ENCODE measurements at places on chromosomes 13 and 19.

DNA sequence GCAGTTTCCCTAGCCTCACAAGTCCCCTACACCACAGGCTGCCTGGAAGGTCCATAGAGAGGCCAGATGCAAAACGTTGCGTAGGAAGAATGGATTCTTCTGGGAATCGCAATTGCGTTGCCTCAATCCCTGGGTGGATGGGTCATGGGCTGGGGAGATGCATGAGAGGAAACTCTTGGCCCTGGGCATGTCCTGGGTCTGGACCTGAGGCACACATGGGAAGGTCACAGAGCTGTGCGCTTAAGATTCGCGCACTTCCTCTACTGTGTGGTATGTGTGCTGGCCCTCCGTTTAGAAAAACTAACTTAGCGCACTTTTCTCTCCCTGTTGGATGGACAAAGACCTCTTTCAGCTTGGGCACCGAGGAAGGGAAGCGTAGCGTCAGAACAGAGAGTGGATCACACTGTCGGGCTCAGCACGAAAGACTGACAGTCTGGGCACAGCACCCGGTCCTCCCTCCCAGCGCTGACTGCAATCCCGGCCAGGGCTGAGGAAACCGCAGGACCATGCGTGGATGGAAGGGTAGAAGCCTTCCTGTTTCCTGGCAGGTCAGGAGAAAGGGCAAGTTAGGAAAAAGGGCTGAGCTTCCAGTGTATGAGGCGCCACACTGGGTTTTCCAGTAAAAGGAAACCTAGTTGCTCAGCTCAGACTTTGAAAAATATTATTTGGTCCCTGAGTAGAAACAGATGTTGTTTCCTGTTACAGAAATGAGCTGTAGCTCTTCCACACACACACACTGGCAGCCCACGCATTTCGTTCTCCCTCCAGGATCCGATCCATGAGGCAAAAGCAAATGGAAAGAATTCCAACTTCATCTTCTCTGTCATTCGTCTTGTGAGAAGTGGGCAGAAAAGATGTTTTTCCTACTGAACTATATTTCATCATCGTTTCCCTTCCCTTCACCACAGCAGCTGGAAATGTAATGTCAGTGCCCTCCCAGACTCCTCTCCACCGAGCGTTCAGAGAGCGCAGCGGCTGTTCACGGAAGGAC, 86.0 kb downstream of the ING1 start:
- DNase-seq, result no peak

- DNase-seq, result peak; percentile 91
Measured at GRCh38 chr19:29873024-29873800, 61.4 kb downstream of the CCNE1 start.

DNA sequence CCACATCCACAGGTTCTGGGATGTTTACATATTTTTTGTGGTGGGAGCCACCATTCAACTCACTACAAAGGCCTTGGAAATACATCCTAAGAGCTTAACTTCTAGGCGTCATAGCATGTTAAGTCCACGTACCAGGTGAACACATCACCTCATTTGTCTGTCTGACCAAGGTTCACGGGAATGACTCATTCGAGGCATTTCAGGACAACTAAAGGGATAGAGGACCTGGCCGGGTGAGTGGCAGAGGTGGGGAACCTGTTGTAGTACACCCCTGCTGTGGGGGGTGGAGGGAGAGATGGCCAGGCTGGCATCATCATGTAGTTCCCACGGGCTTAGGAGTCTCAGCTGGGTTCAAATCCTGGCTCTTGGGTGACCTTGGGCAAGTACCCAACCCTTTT, 51.5 kb downstream of the BICRA start:
- DNase-seq, result no peak

DNA sequence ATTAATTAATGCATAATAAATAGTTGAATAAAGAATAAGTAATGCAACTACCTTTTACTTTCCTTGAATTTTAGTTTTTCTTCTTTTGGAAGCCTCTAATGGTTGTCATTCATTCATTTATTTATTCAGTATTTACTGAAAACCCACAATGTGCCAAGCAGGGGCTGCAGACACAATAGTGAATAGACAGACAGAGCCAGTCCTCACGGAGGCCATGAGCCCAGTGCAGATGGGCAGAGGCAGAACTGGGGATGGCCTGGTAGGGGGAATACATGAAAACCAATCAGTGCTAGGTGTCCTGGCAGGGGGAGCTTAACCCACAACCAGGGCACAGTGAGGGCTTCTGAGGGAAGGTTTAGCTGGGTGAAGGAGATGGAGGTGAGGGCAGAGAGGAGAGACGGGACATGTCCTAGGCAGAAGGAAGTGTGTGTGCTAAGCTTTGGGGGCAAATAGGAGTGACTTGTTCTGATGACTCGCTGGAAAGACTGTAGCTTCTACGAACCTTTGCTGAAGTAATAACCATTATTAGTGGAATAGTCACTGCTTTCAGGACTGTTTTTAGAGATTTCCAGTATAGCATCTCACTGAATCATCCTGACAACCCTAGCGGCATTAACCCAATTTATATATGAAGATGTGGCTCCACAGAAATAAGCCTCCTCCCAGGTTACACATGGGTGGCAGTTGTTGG, 55.9 kb downstream of the ERCC5 start:
- no peak for DNase-seq

GRCh38 chr19:50459638-50460037, 16.7 kb upstream of the EMC10 start:
- no peak for DNase-seq

- DNase-seq, result no peak
Measured at GRCh38 chr19:6384381-6384780, 8.6 kb downstream of the GTF2F1 start.

GRCh38 chr13:28333204-28333881, 161.6 kb downstream of the FLT1 start:
- DNase-seq, result no peak

DNA sequence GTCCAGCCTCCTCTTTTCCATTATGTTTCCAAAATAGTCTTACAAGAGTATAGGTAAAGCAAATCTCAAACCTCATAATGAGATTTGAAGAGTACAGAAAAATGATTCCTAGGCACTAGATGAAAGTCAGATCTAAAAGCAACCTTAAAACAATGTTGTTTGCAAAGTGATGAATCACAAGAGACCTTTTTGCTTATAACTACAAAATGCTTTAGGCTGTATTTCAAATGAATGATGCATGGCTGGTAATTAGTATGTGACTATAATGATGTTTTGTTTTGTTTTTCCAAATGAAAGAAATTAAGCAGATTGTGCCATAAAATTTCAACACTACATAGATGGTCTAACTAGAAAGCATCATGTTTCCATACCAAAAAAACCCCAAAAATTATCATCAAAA, 272.7 kb downstream of the DIAPH3 start:
- no peak for DNase-seq

DNA sequence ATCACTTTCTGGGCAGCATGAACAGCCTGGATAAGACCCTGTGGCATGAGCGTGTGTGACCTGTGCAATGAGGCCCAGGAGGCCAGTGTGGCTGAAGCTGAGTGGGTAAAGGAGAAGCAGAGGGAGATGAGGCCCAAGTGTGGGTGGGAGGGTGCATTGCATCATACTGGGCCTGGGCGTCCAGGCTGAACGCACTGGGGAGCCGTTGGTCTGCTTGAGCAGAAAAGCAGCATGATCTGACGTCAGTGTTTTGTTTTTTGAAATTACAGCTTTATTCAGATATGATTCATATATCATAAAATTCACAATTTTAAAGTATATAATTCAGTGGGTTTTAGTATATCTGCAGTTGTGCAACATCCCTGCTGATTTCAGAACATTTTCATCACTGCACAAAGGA, 409.7 kb downstream of the HS6ST3 start:
- DNase-seq, result no peak

DNA sequence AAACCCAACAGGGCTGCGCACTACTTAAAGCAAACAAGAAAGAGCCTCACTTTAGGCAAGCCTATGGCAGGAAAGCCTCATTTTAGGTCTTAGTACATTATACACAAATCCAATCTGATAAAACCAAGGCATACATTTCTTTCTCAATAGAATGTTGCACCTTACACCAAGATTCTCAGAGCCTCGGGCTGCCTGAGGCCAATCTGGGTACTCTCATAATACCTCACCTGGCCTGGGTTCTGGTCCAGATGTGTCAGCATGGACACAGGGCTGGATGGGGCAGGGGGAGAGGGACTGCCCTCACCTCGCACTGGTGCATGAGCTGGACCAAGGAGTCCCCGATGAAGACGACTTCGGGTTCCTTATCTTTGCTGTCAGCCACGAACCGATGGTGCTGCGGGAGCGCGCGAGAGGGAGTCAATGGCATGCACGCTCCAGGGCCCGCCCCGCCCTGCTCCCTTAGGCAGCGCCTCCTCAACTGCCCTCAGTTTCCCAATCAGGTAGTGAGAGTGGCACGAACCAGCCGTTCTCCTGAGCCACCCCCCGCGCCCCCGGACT, at the start of gene PRR19:
TSS of gene PRR19 (plus strand) at position 487 of the 558 bp plus-strand sequence. CDS start 7,453 bp downstream, outside the sequence.
- DNase-seq, result peak; percentile 52

- DNase-seq, result no peak
Measured at GRCh38 chr13:104701591-104701990, 1635.4 kb upstream of the SLC10A2 start.

DNA sequence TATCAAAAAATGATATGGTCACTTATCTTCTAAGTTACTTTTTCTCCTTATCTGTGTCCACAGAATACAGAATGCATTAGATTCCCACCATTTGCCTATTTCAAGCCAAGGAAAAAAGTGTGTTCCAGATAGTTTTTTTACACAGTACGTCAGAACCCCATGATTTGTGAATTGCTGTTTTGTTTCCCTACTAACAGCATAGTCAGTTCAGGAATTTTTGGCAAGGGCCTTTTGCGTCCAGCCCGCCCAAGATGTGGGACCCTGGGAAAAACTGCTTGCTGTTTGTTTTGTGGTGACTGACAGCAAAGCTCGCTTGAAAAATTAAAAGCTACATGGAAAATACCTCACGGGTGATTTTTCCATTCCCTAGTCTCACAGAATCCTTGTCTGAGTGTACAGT, 20.4 kb upstream of the FAM216B start:
- no peak for DNase-seq

DNA sequence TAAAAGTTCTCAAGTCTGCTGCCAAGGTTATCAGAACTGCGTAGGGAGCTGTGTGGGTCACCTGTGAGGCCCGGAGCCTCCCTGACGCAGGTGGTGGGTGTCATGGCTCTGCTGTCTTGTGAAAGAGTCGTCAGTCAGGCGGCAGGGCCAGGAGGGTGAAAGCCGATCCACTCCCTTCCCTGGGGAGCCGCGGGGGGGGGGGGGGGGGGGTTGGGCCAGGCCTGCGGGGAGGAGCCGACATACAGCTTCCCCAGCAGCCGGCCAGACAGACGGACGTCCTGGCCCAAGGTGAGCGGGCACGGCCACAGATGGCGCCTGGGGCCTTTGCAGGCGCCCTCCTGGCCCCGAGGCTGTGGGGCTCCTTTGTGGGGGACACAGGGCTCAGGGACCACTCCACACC, 12.4 kb downstream of the SBNO2 start:
- peak; percentile 75 for DNase-seq

GRCh38 chr13:45604892-45605291, 10.6 kb downstream of the ERICH6B start:
- DNase-seq, result peak; percentile 55

DNA sequence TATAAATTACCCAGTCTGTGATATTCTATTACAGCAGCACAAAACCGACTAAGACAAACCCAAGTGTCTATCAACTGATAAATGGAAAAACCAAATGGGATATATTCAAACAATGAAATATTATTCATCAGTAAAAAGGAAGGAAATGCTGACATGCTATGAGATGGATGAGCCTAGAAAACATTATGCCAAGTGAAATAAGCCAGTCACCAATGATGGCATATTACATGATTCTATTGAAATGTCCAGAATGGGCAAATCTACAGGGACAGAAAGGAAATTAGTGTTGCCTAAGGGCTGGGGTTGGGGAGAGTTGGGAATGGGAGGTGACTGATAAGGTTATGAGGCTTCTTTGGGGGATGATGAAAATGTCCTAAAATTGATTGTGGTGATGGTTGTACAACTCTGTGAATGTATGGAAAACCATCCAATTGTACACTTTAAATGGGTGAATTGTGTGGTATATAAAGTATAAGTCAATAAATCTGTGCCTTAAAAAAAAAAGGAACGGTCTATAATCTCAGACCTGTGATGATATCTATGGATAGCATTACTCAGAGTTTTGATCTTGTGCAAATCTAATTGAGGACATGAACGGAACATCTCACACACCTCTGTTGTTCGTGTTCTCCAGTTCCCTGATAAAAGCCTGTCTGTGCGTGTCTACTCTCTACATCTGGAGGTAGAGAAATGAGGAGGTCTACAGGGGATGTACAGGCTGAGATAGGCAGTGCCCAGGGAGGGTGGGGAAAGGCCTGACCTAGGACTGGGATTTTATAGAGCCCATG, 49.0 kb downstream of the TNFRSF19 start:
- DNase-seq, result no peak

DNA sequence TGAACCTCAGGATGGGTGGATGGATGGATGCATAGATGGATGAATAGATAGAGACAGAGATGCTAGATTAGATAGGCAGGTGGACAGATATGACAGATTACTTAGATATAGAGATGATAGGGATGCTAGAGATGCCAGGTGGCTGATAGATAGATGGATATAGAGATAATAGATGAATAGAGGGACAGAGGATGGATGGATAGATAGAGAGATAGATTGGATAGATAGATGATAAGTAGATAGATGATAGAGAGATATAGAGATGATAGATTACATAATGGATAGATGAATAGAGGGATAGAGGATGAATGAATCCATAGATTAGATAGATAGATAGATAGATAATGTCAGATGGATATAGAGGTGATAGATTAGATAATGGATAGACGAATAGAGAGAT, 88.4 kb upstream of the TM9SF2 start:
- DNase-seq, result no peak

- DNase-seq, result no peak
Measured at GRCh38 chr19:3179739-3180293, 1.2 kb downstream of the S1PR4 start.

DNA sequence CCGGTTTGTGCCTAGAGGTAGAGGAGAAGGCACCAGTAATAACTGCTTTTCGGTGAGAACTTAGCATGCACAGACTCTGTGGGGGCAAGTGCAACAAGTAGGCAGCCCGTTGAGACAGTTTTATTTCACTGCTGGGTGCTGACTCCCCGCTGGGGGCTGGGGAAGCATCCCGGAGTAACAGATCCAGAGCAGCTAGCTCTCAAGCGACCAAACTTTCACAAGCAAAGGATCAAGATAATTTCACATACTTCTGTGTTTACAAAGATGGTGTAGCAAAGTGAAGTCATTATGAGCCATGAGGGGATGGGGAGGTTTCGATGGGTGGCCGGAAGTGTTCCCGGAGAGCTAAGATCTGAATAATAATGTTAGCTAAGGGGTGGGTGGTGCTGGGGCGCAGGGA, 2.8 kb downstream of the NACC1 start:
- DNase-seq, result no peak

GRCh38 chr13:73542446-73542845, 483.6 kb downstream of the KLF5 start:
- no peak for DNase-seq

Data from iPS-NIHi11 (cell line).